Stimulated activated CD4-positive, alpha-beta T cell treated with anti-CD3 and anti-CD28 coated beads, TNF-alpha, amount 100 ng/mL, for 24 hours (primary cell): ENCODE measurements at places on chromosomes 12 and 14.

- no peak for DNase-seq
These were observed 24.0 kb downstream of the PRDM4 start for GRCh38 chr12:107736914-107737313.

- DNase-seq, result no peak
These were observed 111.5 kb downstream of the PAX9 start for GRCh38 chr14:36773136-36773540.

DNA sequence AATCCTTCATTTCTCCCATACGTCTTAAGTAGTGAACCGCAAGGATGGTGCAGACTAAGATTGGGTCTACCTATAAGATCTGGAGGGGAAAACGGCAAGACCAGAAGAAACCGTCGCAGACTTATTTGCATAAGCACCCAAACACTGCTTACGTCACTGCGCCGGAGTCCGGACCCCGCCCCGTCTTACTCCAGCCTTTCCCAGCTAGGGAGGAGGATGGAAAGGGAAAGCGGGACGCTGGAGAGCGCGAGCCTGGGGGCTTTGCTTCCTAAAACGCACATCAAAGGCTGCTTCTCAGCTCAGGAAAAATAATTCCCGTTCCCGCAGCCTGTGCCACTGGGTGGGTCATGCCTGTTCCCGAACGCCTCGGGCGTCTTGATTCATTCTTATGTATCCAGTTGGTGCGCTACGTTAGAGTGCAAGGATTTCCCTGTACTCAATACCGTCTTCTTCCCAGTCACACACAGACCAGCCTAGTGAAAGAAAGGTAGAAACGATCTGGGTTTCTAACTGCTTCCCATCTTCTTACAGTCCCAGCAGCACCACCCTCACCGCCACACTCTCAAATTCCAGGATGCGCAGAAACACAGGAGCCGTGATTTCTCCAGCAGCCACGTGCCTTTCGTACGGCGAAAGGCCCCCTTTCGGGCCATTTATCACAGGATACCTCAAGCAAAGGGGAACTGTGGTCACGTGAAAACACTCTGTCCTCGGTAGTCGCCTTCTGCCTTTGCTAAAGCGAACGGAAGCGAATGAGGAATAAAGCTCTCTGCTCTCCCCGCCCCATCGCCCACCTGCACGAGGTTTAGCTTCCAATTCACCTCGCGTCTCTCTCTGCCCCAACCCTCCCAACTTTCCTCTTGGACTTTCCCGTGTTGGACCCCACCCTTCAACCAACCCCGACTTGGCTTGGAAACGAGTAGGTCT is 1.1 kb downstream of the SLC6A15 start:
- no peak for DNase-seq

DNA sequence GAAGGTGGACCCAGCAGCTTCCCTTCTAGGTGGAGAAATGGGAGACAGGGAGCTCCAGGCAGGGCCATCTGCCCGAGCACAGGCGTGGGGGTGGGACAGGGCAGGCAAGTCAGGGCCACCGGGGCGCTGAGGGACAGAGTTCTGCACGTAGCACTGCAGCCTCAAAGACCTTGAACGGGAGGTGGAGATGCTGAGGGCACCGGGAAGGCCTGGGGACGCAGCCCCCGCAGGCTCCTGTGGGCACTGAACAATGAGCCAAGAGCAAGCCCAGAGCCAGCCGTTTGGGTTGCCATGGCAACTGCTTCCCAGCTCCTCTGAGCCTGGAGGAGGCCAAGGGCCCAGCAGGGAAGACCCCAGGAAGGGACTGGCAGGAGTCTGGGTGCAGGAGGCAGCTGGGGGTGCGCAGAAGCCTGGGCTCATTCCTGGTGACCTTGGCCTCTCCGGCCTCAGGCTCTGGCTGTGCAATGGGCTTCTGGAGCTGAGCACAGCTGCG is 3.4 kb downstream of the LBHD2 start:
- no peak for DNase-seq

DNA sequence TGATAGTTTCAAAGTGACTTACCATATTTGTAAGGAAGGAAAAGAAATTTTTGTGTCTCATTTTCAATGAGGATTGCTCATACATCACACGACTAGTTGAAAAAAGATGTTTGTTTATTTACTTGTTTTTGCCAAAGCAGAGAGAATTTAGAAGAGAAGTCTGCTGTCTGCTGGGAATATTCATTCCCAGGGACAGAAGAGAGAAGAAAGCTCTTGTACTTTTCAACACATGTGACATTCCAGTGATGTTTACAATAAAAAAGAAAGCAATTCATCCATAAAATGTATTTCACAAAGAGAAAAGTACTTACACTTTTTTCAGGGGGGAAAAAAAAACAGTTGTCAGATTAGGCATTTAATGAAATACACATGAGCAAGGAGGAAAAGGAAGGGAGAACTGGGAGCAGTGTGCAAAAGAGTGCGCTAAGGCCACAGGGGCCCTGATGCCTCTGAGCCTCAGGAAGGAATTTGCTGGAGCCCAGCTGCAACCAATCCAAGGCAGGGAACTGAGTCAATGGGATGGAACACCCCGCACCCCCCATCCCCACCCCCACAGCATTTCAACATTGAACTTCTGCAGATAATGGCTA is 115.0 kb downstream of the RPAP3 start:
- no peak for DNase-seq
